ENCODE measurements at places on chromosomes 11 and 22. TPM values are rescaled to one million over a fixed set of nuclear protein-coding genes. Genes with fewer than 3 reads are reported as not detected.

PTGDR2 gene
- total RNA-seq = not detected

- no peak for DNase-seq
These were observed 1.8 kb upstream of the LRRC75B start for GRCh38 chr22:24594569-24595120.

- no peak for DNase-seq
These were observed 197.8 kb downstream of the MN1 start for GRCh38 chr22:27603800-27604144.

DNA sequence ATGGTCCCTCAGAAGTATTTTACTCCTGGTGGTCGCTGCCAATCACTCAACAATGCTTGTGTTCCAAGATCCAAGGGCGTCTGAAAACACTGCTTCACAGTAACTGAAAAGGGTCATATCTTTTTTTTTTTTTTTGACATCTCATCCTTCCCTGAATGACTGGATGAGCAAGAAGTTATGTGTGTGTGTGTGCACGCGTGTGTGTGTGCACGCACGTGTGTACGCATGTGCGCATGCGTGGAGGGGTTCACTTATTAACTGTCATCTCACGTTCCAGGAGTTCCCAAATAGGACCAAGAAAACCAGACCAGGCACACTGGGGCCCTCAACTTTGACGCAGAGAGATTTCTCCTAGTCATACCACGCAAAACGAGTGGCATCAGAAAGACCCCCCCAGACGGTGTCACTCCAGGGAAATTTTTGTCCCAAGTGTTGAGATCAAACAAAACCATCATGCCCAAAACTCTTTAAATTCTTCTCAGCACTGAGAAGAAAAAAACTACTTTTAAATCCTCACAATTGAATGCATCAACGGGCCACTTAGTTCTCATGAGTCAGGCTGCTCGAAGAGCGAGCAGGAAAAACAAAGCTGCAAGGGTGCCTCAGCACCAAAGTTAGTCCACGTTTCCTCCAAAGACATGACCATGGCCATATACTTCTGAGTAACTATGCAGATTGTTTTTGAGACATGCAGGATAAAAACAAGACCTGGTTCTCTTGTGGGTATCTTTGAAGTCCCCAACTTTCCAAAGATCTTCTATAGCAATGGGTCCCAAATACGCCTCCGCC is 12.9 kb downstream of the MN1 start:
- no peak for DNase-seq

DNA sequence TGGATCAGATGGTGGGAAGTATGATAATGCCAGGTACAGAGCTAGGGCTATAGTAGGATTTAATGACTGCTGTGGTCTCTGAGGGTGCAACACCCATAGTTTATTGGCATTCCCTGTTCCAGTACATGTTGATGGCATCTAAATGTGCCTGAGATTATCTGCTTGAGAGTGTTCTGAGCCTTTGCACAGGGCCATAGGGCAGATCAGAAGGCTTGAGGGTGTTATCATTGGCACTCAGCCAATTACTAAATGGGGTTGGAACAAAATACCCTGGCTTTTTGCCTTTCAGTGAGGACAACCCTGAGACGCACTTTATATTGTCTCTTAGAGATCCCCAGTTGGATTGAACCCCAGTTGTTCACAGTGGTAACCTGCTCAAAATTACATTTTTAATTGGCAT is 6.7 kb downstream of the SLC5A12 start:
- DNase-seq = no peak

NCAPD3 gene
- 125 TPM for total RNA-seq

DNA sequence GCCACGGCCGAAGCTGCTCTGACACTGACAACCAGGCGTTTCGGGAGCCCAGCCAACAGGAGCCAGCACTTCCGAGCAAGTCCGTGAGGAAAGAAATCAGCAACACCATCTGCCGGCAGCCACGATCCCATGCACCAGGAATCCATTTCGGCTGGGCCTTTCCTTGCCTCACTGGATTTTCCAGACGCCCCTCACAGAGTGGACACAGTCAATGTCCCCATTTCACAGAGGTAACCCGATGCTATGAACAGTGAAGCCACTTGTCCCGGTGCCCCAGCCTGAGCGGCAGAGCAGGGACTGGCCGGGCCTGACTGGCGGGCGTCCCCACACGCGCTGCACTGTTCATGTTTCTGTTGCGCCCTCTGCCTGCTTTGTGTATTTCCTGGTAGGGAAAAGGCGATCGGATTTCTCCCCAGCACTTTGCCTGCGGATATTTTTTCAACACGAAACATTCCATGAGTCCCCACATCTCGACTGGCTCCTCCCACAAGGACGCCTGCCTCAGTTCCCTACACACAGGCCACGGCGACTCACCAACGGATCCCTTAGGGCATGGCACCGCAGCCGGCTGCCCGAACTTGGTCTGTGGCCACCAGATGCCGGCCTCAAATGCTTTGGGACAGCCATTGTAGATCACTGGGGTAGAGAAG is 55.3 kb downstream of the TRMU start:
- DNase-seq = no peak

- DNase-seq = no peak
These were observed 44.3 kb upstream of the CEP126 start for GRCh38 chr11:101870510-101870909.

ISX gene
- total RNA-seq = not detected

DNA sequence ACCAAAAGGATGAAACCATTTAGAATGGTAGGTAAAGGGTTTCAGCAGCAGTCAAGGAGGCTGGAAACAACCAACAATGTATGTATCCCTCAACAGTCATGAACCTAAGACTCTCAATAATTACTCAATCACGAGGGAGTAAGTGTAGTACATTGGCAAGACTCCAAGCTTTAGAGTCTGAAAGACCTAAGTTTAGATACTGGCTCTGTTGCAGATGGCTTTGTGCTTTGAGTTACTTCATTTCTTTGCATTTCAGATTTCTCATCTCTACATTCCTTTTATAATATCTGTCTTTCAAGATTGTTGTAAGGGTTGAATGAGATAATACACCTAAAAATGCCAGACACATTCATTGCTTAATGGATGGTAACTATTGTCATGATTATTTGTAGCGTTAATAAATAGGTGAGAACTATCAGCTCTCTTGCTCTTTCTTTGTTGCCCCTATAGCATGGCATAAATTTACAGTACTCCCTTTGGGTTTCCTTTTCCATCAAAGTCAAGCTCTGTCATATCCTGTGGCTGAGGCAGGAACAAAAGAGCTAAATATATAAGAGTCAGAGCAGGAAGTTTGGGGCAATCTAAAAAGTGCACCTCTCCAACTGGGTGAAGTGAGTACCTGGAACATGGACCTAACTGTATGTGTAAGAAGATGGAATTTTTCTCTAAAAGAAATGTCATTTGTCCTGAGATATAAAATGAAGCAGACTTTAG is 228.2 kb upstream of the ZC3H12C start:
- no peak for DNase-seq

GRCh38 chr11:33064033-33064825 is 24.9 kb downstream of the TCP11L1 start:
- DNase-seq = no peak

DNA sequence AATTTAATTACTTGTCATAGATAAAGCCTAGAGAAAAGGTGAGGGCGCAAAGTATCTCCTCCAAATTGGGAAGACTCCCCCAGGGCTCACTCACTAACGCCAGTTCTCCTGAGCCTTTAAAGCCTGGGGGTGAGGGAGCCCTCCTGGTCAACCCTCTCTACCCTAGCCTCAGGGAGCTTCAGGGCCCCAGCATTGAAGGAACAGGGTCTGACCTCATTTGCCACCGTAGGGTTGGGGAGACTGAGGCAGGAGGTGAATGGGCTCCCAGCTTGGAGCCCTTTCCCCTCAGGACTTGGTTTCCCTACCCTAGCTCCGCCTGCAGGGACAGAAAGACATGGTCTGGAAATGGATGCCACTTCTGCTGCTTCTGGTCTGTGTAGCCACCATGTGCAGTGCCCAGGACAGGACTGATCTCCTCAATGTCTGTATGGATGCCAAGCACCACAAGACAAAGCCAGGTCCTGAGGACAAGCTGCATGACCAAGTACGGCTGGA is 1.7 kb downstream of the FOLR2 start:
- no peak for DNase-seq

GRCh38 chr11:44306918-44307244 is 3.1 kb downstream of the ALX4 start:
- DNase-seq = no peak

DNA sequence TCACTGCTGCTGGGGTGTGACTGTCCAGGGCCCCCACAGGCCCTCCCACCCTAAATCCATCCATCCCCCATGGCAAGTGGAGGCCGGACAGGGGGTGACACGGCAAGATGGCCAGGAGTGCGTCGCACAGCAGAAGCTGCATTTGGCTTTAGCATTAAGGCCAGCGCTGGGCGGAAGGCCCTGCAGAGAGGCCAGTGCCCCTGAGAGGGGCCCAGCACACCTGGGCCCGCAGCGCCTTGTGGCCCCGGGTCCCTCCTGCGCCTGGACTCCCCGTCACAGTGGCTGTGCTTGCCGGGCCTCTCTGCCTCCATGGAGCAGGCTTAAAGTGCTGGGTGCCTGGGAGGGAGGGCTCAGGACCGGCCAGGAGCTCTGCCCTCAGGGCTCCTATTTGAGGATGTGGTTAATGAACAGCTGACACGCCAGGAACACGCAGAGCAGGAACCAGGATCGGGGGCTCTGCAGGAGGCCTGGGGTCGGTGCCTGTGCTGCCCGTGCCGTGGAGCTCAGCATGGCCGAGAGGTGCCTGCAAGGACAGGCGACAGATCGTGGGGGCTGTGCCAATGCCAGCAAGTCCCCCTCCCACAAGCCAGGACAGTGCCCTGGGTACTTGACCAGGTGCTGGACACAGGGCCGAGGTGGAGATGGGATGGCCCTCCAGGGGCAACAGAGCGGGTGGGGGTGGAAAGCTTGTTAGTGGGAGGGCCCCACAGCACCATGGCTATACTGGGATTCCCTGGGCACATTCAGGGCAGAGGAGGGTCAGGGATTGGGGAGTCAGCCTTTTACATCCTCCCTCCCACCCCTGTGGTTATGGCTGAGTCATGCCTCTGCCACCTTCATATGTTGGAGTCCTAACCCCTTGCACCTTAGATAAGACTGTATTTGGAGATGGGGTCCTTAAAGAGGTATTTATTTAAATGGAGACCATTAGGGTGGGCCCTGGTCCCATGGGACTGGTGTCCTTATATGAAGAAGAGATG is 30.9 kb upstream of the CARS1 start:
- DNase-seq = no peak

- DNase-seq = no peak
These were observed 86.1 kb upstream of the HORMAD2 start for GRCh38 chr22:29994027-29994715.

TMPRSS6 gene
- not detected for total RNA-seq

GRCh38 chr11:57432149-57432561 is 5.2 kb upstream of the SLC43A3 start:
- DNase-seq = no peak

MIOX gene
- 0.74 TPM for total RNA-seq

ADM2 gene
- total RNA-seq = 7.9 TPM

CDC45 gene
- 83.0 TPM for total RNA-seq

MACROD1 gene
- total RNA-seq = 14.4 TPM

DNA sequence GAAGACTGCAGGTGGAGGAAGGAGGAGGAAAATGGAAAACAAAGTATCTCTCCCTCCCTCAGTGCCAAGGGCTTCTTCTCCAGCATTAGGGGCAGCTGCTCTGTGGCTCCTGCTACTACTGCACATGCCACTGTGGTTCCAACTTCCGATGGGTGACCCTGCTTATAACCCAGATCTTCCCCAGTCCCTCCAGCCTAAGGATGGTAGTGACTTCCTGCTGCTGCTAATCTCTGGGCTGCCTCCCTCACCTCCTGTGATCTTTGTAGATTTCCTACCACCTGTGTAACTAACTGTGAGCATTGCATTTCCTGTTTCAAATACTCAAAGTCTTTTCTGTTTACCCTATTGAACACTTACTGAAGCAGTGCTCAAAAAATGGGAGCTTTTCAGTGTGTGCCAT is 28.7 kb upstream of the TRPC6 start:
- peak; percentile 64 for DNase-seq

SUSD2 gene
- 0.39 TPM for total RNA-seq

DNA sequence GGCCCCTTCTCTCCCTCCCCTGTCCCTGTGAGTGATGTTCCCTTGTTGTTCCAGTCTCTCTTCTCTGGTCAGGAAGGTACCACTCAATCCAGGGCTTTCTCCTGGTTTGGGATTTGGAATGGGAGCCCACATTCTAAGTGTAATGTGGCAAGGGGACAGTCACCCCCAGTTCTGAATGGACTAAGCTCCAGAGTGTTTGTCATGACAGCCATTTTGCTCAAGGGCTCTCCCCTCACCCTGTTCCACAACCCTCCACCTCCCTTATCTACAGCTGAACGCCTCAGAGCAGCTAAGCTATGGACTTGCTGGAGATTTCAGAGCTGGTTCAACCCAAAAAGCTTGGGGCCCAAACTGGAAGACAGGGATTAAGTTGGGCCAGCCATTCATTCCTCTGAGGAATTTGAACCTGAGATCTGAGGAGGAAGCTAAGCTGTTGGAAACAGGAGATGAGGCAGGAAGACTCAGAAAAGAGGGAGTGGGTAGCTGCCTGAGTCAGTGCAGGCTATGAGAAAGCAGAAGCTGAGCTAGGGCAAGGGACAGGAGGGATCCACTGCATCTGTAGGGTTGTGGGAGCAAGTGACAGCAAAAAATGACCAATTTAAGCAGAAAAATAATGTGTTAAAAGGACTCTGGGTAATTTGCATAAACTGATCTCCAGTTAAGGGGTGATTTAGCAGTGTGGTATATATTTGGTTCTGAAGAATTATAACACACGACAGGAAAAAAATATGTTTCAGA is 22.9 kb upstream of the FCHSD2 start:
- DNase-seq = no peak

DNA sequence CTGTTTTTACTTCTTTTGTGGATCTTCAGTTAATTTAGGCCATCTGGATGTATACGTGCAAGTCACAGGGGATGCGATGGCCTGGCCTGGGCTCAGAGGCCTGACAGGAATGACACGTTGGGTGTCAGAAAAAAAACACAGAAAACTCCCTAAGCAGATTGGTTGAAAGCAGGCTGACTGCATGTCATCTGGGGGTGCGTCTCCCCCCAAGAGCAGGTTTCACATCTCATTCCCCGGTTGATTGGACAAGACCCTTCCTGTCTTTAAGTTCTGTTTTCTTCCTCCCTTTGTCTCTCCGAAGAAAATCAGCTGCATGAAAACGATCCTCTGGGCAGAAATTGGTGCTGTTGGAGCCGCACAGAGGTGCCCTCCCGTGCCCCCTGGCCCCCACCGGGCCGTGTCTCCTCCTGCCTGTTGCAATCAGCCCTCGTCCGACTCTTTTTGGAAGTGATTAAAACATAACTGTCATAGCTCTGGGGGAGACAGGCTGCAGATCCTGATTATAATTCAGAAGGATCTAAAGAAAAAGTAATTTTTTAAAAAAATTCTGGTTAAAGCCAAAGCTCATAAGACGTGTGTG is 71.8 kb upstream of the PARVG start:
- no peak for DNase-seq

DNA sequence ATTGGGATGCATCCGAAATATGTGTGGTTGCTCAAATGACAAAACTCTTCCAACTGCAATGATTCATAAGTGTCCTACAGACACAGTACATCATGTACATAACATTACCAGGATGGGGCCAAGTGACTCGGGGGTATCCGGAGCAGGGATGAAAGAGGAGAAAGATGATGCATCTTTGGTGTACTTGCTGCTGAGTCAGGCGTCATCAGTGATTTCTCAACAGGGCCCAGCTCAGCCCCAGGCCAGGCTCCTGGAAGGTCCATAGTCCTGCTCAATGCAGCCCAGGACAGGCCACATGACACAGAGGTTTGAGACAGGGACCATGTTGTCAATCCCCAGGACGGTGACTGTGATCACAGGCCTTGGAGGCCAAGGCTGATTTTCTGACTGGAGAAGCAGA is 59.3 kb downstream of the GGTLC2 start:
- no peak for DNase-seq

C11orf42 gene
- not detected for total RNA-seq
